HepG2 (cell line): ENCODE measurements at places on chromosomes 11 and 22. TPM values are rescaled to one million over a fixed set of nuclear protein-coding genes. Genes with fewer than 3 reads are reported as not detected.

DNA sequence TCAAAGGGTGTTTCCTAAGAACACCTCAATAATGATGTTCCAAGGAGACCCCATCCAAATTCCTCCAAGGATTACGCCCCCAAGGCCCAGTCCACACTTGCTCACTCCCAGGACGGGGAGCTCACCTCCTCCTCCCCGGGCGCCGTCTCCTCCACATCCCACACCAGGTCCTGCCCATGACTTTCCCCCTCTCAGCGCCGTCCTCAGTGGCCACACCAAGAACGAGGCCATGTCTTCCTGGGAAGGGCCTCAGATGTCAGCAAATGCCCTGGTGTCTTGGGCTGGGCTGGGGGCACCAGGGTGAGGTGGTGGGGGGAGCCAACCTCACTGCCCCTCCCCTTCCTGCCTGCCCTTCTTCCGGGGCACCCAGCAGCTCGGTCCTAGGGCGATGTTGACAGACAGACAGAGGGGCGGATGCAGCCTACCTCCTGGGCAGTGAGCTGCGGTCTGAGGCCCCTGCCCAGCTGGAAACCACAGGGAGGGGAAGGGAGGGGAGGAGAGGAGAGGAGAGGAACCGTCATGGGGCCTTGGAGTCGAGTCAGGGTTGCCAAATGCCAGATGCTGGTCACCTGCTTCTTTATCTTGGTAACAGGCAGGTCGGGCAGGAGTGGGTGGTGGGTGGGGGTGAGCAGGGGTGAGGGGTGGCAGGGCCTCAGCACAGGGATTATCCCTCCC lies at the start of the genes C11orf21 and TSPAN32:
Gene C11orf21, minus strand, starts transcription at position 288 of the 675 bp plus-strand sequence. Its CDS starts 110 bp downstream, at position 178.
Gene TSPAN32, plus strand, starts transcription at position 383 of the 675 bp plus-strand sequence. Its CDS starts 137 bp downstream, at position 520.
- no peaks in the 10 kb centered on the region for H3K36me3 ChIP-seq
- DNase-seq = peak; percentile 27
- no peak within 1 kb of the TSS for H3K27ac ChIP-seq
- H3K4me1 ChIP-seq = peaks cover 24% of the 10 kb centered on the region

DNA sequence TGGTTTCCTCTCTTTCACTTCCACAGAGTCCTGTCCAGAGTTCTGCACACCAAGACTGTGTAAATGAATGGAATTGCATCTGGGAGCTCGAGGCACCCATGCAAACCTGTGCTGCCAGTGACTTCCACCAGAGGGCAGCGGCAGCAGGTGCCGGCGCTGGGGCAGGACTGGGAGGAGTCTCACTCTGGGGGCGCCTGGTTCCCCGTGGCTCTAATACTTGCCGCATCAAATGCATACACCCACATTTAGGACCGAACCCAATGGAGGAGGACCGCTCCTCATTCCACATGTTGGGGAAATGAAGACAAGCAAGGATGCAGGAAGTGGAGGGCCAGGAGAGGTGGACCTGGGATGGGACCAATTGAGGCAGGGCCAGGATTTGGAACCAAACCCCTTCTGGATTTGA lies 1.1 kb upstream of the CD6 start:
- no peaks in the 10 kb centered on the region for H3K36me3 ChIP-seq
- peaks cover 65% of the 10 kb centered on the region for H3K27me3 ChIP-seq
- no peaks in the 10 kb centered on the region for H3K4me1 ChIP-seq
- peak; percentile 16 for DNase-seq
- no peak overlapping the region for H3K27ac ChIP-seq

DNA sequence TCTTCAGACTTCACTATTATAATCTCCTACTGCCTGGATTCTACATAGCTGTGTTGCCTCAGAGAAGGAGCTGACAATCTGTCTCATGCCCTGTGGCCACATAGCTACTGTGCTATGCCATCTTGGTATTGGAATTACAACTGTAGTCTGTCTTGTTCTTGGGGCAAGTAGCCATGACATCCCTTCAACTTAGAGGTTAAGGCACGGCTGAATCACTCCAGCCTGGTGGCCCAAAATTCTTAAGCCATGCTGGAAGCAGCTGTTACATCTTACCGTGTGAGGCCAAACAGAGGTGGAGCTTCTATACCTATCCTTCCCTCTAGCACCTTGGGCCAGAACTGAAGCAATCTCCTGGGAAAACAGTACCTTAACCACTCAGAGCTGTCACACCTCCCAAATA lies 14.8 kb downstream of the CARD18 start:
- no peaks in the 10 kb centered on the region for H3K36me3 ChIP-seq
- no peak for DNase-seq
- no peaks in the 10 kb centered on the region for H3K27me3 ChIP-seq
- H3K4me1 ChIP-seq = no peaks in the 10 kb centered on the region
- H3K27ac ChIP-seq = no peak overlapping the region
- H3K4me3 ChIP-seq = no peak overlapping the region

GRCh38 chr11:28696591-28696990 lies 588.4 kb downstream of the METTL15 start:
- H3K27me3 ChIP-seq = no peaks in the 10 kb centered on the region
- no peaks in the 10 kb centered on the region for H3K36me3 ChIP-seq
- no peak overlapping the region for H3K27ac ChIP-seq
- no peaks in the 10 kb centered on the region for H3K4me1 ChIP-seq
- H3K4me3 ChIP-seq = no peak overlapping the region
- no peak for DNase-seq

DNA sequence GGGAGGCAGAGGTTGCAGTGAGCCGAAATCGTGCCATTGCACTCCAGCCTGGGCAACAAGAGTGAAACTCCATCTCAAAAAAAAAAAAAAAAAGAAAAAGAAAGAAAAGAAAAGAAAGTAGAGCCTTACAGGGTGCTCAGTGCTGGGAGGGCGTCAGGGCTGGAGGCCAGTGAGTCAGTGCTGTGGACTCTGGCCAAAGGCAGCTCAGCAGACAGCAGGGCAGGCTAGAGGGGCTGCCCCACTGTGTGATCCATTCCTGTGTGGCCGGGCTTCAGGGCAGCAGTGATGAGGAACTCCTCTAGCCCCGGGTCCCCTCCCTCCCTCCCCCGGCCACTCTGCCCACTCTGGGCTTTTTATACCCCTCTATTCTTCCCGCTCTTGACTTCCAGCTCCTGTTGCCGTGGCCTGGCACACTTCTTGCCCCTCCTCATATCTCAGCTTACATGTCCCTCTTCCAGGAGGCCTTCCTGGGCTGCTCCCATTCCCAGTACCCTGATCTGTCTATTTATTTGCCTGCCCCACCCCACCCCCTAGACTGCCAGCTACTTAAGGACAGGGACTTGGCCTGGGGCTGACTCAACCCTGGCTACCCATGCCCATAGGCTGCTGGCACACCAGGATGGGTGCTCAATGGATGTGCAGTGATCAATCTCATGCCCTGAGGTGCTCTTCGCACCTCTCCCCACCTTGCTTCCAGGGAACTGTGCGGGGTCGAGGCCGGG lies 10.1 kb downstream of the SYT12 start:
- H3K27ac ChIP-seq = no peak overlapping the region
- no peak overlapping the region for H3K4me3 ChIP-seq
- DNase-seq = no peak
- no peaks in the 10 kb centered on the region for H3K36me3 ChIP-seq

Gene PKDREJ
- total RNA-seq = not detected in 2 replicates

GRCh38 chr11:2805388-2806056 lies 80.1 kb downstream of the CDKN1C start:
- H3K27me3 ChIP-seq = peaks cover 19% of the 10 kb centered on the region
- no peak overlapping the region; the same call in 1 of the 2 replicates for H3K4me3 ChIP-seq
- no peak overlapping the region for H3K27ac ChIP-seq
- DNase-seq = no peak
- peaks cover 16% of the 10 kb centered on the region for H3K4me1 ChIP-seq
- no peaks in the 10 kb centered on the region for H3K36me3 ChIP-seq

Gene KRTAP5-1
- total RNA-seq = not detected in 2 replicates

DNA sequence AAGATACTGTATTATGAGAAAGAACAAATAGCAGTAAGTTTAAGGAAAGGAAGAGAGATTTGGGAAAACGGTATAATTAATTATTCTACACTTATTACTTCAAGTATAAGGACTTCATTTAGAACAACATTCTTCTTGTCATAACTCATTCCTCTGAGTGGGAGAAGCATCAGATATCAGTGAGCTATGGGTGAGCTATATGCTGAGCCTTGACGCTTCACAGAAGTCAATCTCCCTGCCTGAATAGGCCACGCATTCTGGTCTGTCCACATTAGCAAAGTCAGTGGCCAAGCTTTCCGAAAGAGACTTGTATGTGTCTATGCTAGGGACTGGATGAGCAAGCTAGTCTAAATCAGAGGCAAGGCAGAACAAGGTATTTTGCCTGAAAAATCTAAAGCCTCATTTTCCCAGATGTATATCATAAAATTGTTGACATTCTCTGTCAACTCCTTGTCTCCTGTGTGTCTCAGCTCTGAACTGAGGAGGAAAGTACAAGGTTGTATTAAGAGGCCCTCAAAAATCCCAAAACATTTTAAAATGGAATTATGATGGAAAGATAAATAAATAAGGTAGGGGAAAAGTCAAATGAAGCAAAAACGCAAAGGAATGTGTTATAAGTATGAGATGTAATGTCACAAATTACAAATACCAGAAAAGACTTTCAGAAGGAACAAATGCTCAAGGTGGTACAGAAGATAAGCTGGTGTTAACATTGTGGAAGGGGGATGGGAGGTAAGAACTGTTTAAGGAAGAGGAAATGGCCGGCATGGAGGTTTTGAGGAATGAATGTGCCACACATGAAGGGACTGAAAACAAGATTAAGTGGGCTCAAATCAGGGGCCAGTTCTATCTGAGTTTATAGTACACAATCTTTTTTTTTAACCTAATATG lies 1.4 kb downstream of the OR52N2 start:
- H3K4me1 ChIP-seq = peaks cover 18% of the 10 kb centered on the region
- peaks cover 1% of the 10 kb centered on the region for H3K27me3 ChIP-seq

DNA sequence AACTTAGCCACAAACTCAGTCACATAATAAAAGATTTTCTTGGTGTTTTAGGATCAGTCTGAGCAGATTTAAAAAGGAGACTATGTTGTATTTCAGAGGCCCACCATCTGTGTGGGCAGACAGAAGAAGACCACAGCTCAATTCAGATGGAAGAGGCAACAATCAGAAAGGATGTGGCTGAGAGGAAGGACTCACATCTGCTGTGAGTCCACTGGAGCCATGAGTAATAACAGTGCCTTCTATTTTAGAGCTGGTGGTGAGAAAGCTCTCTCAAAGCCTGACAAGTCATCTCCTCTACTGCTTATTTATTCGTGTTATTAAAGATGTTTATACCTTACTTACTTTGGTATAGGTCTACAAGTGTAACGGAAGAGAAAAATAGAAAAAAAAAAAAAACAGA lies 357.2 kb downstream of the OPCML start:
- no peak for DNase-seq
- H3K4me1 ChIP-seq = no peaks in the 10 kb centered on the region
- H3K27me3 ChIP-seq = peaks cover 3% of the 10 kb centered on the region; the same call in 1 of the 3 replicates
- H3K36me3 ChIP-seq = no peaks in the 10 kb centered on the region
- H3K27ac ChIP-seq = no peak overlapping the region

DNA sequence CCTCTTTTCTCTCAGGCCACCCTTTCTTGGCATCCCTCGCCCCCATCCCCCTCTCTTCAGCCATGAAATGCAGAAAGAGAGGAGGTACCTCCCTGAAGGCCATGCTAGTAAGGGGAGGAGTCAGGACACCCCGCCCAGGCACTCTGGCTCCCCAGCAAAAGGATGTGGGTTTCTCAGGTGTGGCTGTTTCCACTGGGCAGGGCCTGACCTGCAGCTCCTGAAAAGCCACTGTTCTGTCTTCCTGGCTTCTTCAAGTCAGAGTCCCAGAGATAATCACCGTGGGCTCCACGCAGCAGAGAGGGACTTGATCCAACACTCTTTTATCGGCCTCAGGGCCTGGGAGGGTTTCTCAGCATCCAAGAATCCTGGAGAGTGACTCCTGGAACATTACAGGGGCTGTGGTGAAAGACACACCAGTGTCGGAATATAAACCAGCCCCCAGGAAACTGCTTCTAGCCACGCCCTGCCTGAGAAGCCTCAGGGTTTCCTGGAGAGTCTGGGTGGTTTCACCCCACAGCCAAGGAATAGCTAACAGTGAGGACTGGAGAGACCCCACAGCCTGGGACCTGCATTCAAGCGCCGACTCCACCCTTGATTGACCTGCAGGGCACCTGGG lies 45.7 kb upstream of the TSPAN18 start:
- no peaks in the 10 kb centered on the region for H3K27me3 ChIP-seq
- DNase-seq = no peak
- H3K36me3 ChIP-seq = no peaks in the 10 kb centered on the region
- H3K27ac ChIP-seq = no peak overlapping the region
- H3K4me1 ChIP-seq = no peaks in the 10 kb centered on the region

GRCh38 chr11:48098024-48098423 lies 117.7 kb downstream of the PTPRJ start:
- H3K27ac ChIP-seq = no peak overlapping the region
- no peak for DNase-seq
- no peaks in the 10 kb centered on the region for H3K36me3 ChIP-seq
- no peaks in the 10 kb centered on the region for H3K27me3 ChIP-seq
- H3K4me3 ChIP-seq = no peak overlapping the region
- peaks cover 94% of the 10 kb centered on the region for H3K4me1 ChIP-seq

- H3K27ac ChIP-seq = no peak overlapping the region
- H3K4me1 ChIP-seq = peaks cover 33% of the 10 kb centered on the region; the same call in 1 of the 2 replicates
- H3K36me3 ChIP-seq = no peaks in the 10 kb centered on the region
- H3K27me3 ChIP-seq = peaks cover 10% of the 10 kb centered on the region; the same call in 1 of the 3 replicates
- H3K4me3 ChIP-seq = peak overlapping the region; percentile 44
These were observed 723 bp downstream of the CCDC89 start for GRCh38 chr11:85685125-85685819.

DNA sequence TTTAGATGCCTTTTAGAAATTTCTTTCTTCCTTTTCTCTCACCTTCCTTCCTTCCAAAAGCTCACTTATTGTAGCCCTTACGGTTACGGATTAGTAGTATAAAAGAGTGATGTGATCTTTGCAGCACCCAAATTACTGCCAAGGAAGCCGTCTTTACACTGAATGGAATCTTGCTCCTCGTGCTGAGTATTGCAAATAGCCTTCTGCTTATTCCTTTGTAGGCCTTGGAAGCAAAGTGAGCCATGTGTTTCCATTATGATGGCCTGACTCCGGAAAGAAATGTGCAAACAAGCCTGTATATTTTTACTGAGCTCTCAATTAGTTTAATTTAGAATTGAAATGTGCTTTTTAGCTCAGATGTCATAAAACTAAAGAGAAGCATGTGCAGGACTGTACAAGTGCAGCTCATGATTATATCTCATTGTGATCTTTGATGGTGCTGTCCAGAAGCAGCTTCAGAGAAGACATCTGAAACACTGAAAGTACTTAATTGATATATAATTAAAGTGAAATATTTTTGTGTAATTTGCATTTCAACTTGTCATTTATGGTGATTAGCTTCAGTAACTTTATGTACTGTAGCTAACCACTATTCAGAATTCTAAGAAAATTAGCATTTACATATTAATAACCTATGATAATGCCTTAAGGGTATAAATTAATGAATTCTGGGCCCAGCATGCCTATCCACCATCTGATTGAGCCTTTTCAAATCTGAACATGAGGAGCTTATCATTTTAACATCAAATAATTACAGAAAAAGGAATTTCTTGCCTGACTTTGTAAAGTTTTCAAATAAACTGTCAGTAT lies 129.3 kb downstream of the GRIA4 start:
- no peaks in the 10 kb centered on the region for H3K36me3 ChIP-seq
- H3K27ac ChIP-seq = no peak overlapping the region
- no peak for DNase-seq
- no peaks in the 10 kb centered on the region for H3K27me3 ChIP-seq
- no peaks in the 10 kb centered on the region for H3K4me1 ChIP-seq
- H3K4me3 ChIP-seq = no peak overlapping the region
